ENCODE measurements at places on chromosomes 2 and 18.
A peak's percentile ranks its signal among the peaks of the same experiment; 100 is the strongest.

DNA sequence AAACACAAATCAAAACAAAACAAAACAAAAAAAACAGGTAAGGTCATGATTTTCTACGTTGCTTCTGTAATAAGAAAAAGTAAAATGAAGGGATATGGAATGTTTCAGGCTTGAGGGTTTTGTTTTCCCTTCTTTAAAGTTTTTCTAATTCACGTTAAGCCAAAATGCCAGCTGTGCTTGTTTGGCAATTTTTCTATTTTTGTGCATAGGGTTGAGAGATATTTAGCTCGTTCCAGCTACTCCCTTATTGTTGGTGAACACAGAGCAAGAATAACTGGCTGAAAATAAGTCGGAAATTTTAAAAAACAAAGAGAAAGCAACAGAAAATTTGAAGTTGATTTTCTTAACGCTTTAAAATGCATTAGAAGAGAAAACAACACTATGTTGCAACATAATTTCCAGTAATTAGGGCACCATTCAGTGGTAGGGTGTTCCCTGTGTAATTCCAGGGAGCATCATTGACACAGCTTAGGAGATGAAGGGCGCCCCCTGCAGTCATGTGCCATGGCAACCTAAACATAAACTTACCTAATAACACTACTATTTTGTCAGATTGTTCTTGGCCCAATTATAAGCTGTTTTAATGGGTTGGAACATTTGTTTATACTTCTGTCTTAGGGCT is 99.5 kb downstream of the DTNA start:
- DNase-seq, result peak; percentile 29

- DNase-seq, result no peak
These were observed 761.0 kb upstream of the POU3F3 start for GRCh38 chr2:104092886-104093285.

DNA sequence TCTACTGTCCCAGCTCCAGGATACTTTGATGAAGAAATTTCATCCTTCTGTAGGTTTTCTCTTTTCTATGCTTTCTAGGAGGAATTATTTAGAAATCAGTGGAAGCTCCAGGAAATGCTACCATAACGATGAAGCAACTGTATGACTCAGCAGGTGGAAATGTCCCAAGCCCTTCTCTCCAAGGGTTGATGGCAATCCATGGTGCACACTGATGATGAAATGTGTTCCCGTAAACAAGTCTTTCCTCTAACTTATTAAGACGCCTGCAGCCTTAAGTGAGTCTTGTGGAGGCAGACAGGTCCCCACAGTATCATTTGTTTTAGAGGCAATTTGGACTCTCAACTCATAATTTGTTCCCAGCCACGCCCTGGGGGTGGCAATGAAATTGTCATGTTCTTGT is 777.6 kb upstream of the SOX11 start:
- DNase-seq, result no peak

- no peak for DNase-seq
These were observed 9.4 kb downstream of the SMAD4 start for GRCh38 chr18:51039138-51040112.

GRCh38 chr18:42082415-42083234 is 127.6 kb downstream of the PIK3C3 start:
- DNase-seq, result no peak

DNA sequence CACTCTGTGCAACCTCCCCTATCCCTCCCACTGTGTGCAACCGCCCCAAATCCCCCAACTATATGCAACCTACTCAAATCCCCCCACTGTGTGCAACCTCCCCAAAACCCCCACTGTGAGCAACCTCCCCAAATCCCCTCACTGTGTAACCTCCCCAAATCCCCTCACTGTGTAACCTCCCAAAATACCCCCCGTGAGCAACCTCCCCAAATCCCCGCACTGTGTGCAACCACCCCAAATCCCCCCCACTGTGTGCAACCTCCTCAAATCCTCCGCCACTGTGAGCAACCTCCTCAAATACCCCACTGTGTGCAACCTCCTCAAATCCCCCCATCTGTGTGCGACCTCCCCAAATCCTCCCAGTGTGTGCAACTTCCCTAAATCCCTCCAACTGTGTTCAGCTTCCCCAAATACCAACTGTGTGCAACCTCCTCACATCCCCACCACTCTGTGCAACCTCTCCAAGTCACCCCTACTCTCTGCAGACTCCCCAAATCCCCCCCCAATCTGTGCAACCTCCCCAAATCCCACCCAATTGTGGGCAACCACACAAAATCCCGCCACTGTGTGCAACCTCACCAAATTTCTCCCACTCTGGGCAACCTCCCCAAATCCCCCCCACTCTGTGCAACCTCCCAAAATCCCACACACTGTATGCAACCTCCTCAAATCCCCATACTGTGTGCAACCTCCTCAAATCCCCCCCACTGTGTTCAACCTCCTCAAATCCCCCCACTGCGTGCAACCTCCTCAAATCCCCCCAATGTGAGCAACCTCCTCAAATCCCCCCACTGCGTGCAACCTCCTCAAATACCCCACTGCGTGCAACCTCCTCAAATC is 114.1 kb downstream of the TPO start:
- DNase-seq, result no peak

DNA sequence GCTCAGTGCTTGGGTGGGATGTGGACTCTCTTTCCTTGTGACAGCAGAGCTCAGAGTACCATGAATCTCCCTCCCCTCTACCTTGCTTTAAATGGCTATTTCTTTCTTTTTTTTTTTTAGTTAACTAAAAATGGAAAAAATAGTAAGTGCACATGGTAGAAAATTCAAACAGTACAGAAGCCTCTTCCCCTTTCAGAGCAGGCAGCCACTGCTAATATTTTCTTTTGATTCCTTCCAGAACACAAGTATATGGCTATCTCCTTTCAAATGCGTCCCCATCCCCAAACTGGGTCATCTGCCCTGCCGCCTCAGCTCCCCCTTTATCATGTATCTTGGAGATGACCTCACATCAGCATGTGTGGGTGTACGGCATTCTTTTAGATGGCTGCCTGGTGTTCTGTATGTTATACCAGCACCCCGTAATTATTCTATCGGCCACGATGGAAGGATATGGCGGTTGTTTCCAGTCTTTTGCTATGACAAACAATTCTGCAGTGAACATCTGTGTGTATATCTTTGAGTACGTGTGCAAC is 70.5 kb upstream of the DLX2 start:
- DNase-seq, result no peak

GRCh38 chr2:8682719-8683667 is 1.1 kb downstream of the ID2 start:
- DNase-seq, result peak; percentile 65

- no peak for DNase-seq
These were observed 31.0 kb downstream of the SNORC start for GRCh38 chr2:232900811-232901735.

DNA sequence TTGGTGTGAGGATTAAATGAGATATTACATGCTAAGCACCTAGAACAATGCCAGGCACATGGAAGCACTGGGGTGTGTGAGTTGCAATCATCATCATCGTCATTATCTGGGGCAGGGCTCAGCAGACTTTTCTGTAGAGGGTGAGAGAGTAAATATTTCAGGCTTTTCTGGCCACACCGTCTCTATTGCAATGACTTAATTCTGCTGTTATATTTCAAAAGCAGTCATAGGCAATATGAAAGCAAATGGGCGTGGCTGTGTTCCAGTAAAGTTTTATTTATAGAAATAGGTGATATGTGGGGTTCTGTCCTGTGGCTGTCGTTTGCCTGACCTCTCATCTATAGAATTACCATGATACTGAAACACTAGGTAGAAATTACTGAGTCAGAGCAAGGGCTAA is 60.6 kb downstream of the IL1R2 start:
- no peak for DNase-seq

- no peak for DNase-seq
These were observed 199.4 kb upstream of the FN1 start for GRCh38 chr2:215635071-215635787.

DNA sequence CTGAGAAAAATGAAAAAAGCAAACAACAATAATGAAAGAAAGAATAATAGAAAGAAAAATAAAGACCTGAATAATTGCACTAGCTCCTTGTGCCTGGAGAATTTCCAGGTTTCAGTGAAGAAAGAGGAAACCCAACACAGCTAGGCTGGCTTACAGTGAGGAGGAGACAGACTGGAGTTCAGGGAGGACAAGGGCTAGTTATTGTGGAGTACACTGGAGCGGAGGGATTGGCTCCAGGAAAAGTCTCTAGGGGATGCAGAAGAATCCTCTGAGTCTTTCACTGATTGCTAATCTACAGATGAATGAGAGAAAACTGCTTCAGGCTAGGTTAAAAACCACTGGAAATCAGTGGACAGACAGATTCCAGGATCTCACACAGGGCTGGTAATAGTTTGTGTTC is 163.6 kb upstream of the RBMS1 start:
- DNase-seq, result peak; percentile 45

DNA sequence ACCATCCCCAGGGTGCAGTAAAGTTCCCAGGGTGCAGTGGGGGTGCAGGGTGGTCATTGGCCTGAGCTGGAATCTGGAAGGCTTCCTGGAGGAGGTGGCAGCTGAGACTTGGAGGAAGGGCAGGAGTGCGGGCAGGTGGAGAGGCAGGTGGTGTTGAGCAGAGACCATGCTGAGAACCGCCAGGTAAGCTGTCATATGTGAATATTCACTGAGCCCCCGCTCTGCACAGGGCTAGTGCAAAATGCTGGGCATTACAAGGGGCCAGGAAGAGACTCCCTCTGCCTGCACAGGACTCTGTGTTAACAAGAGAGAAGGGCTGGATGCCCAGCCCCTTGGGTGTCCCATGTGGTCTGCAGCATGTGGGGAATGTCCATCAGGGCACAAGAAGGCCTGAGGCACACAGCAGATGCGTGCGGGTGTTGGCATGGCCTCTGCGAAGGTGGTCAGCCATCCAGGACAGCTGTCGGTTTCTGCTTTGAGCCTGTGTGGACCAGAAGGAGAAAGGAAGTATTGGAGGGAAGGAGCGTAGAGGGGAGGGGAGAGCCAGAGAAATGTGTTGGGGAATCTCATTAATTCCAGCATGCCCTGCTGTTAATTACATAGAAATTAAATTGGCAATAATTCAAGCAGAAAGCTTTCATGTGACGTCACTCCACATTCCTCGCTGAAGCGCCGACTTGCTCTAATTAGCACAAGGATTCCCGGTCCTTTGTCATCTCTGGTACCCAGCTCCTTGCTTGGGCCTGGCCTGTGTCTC is 62.8 kb upstream of the OTOS start:
- DNase-seq, result no peak

DNA sequence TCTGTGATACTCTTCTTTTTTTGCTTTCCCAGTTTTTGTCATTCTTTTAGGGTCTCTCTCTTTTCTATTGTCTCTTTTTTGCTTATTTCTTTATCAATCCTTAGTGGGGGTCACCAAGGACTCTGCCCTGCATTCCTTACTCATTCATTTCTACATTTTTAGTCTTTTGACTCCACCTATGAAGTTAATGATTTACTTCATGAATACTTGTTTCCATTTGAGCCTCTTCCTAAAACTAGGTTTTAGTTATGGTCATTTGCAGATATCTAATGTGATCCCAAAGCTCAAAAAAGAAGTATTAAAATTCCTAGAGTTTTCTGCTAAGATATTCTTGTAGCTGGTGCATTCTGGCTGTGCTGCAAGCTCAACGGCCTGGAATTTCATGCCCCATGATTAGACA is 149.3 kb upstream of the AQP4 start:
- no peak for DNase-seq

- no peak for DNase-seq
These were observed 23.3 kb downstream of the MPHOSPH10 start for GRCh38 chr2:71153585-71154224.

DNA sequence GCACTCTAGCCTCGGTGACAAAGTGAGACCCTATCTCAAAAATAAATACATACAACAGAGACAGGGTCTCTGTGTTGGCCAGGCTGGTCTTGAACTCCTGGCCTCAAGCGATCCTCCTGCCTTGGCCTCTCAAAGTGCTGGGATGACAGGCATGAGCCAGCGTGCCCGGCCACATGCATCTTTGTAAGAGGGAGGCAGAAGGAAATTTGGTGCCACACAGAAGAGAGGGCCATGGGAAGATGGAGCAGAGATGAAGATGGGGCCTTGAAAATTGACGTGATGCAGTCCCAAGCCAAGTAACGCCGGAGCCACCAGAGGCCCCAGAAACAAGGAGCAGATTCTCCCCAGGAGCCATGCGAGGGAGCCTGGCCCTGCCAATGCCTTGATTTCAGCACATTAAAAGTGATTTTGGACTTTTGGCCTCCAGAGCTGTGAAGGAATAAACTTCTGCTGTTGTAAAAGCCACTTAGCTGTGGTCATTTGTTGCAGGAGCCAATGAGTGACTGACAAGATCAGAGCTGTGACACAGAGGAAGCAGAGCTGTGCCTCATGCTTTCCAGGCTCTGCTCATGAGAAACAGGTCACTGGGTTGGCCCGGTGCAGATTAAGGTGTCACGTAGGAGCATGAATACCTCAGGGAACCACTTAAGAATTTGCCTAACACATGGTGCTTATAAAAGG is 2.7 kb upstream of the SLC66A2 start:
- DNase-seq, result no peak

All from EH (cell line).